ENCODE measurements at places on chromosomes 4 and X.

- DNase-seq: no peak
Measured at GRCh38 chr4:139265654-139266053, 14.4 kb downstream of the MGARP start.

- DNase-seq: peak; percentile 1
Measured at GRCh38 chrX:31038575-31039326, 33.1 kb downstream of the FTHL17 start.

GRCh38 chr4:24991015-24991414, 39.7 kb downstream of the LGI2 start:
- DNase-seq: peak; percentile 17

GRCh38 chr4:8115916-8116315, 42.7 kb downstream of the ABLIM2 start:
- no peak for DNase-seq

DNA sequence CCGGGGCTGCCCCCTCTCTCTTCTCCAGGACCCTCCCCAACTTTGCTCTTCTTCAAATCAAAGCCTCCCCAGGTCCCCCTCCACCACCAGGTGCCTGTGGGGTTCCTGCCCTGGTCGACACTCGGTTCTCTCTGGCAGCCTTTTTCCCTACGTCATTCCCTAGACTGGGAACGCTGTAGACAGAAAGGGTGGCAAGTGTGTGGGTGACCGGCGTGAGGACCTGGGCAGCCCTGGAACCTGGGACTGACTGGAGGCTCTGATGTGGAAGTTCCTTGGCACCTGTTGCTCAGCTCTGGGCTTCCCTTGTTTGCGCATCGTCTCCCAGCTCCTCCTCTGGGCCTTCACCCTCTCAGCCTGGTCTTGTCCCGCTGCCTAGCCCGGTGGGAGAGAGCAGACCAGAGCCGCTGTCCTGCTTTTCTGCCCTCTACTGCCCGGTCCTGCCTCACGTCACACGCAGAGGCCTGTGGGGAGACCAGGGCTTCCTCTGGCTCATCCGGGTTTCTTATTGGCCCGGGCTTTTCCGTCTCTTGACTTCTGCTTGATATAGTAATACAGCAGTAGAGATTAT, 1.3 kb downstream of the TACC3 start:
- no peak for DNase-seq

- DNase-seq: peak; percentile 64
Measured at GRCh38 chr4:125049711-125050110, 265.0 kb upstream of the FAT4 start.

DNA sequence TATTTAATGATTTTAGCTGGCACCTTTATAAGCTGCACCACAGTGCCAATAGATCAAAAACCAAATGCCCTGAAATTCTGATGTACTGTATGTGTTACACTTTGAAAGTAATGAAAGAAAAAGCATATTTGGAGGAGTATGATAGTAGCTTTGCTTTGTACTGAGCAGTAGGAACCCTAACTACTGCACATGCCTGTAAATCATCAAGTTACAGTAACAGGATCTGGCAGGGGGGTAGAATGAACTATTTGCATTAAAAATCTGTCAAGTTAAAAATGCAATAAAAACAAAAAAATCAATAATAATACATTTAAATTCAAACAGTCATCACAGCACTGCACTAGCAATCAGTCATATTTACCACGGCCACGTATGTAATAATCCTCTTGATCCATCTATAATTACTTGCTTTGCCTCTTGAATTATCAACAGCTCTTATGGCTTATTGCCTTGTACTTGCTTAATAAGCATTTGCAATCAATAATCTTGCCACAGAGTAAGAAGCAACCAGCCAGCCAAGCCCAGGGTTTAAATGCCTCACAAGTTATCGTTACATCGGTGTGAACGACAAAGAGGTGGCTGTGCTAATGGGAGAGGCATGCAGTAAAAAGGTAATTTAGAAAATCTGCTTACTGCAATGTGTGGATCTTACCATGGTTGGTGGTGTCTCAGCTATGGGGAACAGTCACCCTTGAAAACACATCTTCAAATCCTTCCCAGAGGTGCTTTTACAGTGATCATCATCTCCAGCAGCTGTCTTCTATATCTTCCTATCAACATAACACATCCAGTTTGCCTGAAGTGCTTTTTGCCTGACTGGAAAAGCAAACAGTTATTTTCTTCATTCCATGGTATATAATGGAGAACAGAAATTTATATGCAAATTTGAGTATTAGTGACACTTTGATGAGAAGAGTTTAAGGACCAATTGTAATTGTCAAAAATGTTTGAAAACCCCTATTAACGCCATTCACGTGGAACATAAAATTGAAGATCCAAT, 1812.1 kb upstream of the ADGRL3 start:
- no peak for DNase-seq

DNA sequence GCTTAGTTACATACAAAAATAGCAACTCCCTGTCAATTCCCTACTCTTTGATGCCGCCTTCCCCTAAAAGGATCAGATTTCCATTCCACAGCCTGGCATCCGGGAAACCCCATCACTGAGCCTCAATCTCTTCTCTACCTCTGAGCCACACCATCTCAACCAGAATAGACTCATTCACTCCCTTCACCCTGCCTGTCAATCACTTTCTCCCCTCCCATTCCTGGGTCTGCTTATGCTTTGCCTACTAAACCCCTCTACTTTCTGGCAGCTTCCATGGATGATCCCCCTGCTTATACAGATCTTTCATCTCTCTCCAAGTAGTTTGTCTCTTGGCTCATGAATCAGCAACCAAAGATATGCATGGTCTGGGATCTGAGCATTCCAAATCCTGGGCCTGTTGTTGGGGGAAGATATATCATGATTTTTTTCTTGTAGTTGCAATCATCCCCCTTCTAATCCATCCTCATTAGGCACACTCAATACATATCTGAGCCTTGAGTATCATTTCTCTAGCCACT, 2.6 kb downstream of the AMER1 start:
- DNase-seq: no peak

DNA sequence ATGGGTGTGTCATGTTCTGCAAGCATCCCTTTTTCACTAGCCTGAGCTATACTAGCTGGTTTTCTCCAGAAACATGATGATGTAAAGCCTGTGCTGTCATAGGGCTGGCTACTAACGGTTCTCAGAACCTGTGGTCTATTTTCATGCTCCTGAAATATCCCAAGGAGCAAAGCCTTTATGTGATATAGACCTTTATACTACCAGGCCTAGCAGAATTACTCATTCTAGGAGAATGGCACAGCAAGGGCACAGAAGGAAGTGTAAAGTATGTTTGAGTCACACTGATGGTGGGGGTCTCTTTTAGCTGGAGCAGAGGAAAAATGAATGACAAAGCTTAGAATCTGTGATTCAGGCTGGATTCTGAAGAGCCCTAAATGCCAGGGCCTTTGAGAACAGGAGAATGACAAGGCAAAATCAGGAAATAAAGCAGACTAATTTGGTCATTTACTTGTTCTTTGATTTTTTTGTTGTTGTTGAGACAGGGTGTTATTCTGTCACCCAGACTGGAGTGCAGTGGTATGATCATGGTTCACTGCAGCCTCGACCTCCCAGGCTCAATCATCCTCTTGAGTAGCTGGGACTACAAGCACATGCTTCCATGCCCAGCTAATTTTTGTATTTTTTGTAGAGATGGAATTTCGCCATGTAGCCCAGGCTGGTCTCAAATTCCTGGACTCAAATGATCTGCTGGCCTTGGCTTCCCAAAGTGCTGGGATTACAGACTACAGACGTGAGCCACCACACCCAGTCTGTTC, 11.8 kb downstream of the TCEAL1 start:
- peak; percentile 3 for DNase-seq

DNA sequence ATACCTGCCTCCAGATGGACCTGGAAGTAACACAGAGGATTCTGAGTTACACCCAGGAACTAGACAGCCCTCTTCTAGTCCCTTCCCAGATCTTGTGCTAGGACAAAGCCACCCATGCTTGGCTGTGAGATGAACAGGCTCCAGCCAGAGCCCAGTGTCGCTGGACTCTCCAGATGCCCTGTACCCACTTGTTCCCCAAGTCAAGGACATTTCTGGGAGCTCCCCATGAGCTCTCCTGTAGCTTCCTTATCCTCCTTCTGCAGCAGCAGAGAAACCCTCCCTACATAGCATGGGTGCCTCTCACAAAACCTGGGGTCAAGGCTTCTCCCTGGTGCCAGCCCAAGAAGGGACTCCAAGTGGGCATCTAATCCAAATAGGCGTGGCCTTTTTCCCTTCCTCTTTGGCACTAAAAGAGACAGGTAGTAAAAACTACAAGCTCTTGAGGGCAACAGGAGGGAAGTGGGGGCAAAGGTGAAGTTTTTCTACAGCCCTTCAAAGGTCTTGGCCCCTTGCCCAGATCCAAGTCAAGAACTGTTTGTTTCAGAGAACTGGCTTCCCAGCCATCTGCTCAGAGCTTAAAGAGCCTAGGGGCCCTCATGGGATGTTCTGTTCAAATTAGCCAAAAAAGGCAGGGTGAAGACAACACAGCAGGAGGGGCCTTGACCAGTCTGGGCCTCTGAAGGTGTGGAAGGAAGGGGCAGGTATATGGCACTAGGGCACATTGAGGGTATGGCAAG, 8.5 kb upstream of the ERCC6L start:
- no peak for DNase-seq

GRCh38 chr4:104123021-104123420, 371.7 kb downstream of the CXXC4 start:
- DNase-seq: no peak

- peak; percentile 13 for DNase-seq
Measured at GRCh38 chr4:151801547-151802516, 41.0 kb upstream of the GATB start.

- no peak for DNase-seq
Measured at GRCh38 chr4:98950925-98951324, 22.0 kb upstream of the EIF4E start.

- DNase-seq: no peak
Measured at GRCh38 chr4:5706486-5707290, 1.7 kb downstream of the EVC2 start.

DNA sequence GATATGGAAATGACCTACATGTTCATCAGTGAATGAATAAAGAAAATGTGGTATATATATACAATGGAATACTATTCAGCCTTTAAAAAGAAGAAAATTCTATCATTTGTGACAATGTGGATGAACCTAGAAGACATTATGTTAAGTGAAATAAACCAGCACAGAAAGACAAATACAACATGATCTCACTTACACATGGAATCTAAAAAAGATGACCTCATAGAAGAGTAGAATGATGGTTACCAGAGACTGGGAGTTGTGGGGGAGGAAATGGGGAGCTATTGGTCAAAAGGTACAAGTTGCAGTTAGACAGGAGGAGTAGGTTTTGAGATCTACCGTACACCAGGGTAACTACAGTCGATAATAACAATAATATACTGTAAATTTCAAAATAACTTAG, 51.5 kb downstream of the WNK3 start:
- DNase-seq: no peak

DNA sequence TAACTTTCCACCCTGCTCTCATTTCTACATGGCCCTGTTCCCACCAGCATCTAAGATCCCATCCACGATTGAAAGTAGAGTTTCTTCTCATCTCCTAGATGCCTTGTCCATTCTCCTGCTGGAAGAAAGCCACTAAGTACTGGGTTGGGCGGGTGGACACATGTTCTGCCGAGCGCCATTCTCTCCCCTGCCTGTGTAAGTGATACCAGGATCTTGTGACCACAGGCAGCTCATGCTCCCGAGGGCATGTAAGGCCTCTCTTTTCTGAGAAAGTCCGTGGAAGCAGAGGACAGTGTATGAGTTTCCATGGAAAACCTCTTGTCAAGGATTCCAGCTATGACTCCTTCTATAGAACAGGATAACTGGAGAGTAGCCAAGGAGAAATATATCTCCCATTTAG, 3.3 kb upstream of the SLC25A4 start:
- peak; percentile 27 for DNase-seq

DNA sequence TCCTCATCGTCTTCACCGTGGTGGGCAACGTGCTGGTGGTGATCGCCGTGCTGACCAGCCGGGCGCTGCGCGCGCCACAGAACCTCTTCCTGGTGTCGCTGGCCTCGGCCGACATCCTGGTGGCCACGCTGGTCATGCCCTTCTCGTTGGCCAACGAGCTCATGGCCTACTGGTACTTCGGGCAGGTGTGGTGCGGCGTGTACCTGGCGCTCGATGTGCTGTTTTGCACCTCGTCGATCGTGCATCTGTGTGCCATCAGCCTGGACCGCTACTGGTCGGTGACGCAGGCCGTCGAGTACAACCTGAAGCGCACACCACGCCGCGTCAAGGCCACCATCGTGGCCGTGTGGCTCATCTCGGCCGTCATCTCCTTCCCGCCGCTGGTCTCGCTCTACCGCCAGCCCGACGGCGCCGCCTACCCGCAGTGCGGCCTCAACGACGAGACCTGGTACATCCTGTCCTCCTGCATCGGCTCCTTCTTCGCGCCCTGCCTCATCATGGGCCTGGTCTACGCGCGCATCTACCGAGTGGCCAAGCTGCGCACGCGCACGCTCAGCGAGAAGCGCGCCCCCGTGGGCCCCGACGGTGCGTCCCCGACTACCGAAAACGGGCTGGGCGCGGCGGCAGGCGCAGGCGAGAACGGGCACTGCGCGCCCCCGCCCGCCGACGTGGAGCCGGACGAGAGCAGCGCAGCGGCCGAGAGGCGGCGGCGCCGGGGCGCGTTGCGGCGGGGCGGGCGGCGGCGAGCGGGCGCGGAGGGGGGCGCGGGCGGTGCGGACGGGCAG, 792 bp downstream of the ADRA2C start:
- no peak for DNase-seq

DNA sequence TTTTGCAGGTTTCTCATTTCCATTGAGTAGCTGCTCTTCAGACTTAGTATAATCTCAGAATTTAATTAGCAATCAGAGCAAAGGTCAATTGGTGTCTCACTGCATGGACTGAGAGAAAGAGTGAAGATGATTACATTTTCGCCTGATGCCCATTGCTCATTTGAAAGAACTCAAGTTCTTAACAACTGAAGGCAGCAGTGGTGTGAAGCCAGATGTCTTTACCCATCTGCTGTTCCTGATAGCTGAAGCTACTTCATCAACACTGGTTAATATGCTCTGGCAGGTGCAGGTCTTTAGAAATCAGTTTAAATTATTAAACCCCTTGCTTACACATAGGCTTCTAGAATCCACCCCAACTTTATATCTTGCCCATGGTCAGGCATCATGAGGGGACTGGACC, 64.5 kb upstream of the FRAS1 start:
- DNase-seq: no peak

- DNase-seq: peak; percentile 41
Measured at GRCh38 chr4:126268106-126268505, 953.4 kb downstream of the FAT4 start.

GRCh38 chr4:304969-305680, at the start of gene ZNF732:
ZNF732 (minus strand) TSS chr4:305474; CDS start chr4:305310, 164 bp downstream.
- DNase-seq: peak; percentile 62

GRCh38 chr4:37891260-37892159, 626 bp downstream of the TBC1D1 start:
- DNase-seq: no peak

- DNase-seq: no peak
Measured at GRCh38 chr4:9781343-9782135, at the start of gene DRD5. DRD5 (plus strand) TSS chr4:9781634; CDS start chr4:9782030, 396 bp downstream.

GRCh38 chrX:72169008-72169728, 12.4 kb upstream of the PIN4 start:
- DNase-seq: peak; percentile 61

GRCh38 chr4:32196950-32197688, 1477.0 kb downstream of the PCDH7 start:
- no peak for DNase-seq

GRCh38 chr4:47674144-47674543, 163.7 kb downstream of the CORIN start:
- peak; percentile 23 for DNase-seq
